ENCODE measurements at places on chromosomes 7 and 10.

DNA sequence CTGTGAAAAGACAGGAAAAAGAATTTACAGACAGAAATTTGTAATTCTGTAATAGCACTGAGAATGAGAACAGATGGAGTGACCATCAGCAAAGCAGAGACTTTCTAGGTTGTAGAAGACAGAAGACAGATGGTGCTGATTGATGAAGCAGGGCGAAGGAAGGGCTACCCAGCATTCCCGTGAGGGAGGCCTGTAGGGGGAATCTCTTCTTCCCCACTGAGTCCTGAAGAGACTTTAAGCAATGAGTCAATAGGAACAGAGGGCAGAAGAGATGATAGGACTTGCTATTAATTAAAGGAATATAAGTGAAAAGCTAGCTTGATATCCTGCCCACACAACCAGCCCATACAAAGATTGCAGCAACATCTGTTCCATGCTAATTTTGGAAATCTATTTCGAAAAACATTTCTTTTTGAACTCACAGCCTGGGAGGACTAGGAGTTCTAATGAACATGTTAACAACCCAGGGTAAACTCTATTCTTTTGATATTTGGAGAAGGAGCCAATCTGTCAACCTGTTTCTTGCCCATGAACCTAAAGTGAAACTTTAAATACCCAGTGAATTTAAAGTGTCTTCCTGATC, 44.1 kb downstream of the RALA start:
- DNase-seq: no peak

- DNase-seq: no peak
Observed at GRCh38 chr10:116810120-116810500, 39.2 kb upstream of the ENO4 start.

DNA sequence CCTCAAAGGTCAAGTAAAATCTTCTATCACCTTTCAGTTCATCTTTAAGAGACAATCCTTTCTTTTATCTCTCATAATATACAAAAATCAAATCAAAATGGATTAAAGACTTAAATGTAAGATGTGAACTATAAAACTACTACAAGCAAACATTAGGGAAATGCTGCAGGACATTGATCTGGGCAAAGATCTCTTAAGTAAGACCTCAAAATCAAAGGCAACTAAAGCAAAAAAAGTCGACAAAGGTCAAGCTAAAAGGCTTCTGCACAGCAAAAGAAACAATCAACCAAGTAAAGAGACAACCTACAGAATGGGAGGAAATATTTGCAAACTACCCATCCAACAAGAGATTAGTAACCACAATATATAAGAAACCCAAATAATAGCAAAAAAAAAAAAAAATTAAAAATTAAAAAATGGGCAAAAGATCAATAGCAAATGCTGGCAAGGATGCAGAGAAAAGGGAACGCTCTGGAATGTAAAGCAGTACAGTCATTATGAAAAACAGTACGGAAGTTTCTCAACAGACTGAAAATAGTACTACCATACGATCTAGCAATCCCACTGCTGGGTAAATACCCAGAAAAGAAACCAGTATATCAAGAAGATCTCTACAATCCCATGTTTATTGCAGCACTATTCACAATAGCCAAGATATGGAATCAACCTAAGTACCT, 41.7 kb downstream of the TNPO3 start:
- DNase-seq: no peak

DNA sequence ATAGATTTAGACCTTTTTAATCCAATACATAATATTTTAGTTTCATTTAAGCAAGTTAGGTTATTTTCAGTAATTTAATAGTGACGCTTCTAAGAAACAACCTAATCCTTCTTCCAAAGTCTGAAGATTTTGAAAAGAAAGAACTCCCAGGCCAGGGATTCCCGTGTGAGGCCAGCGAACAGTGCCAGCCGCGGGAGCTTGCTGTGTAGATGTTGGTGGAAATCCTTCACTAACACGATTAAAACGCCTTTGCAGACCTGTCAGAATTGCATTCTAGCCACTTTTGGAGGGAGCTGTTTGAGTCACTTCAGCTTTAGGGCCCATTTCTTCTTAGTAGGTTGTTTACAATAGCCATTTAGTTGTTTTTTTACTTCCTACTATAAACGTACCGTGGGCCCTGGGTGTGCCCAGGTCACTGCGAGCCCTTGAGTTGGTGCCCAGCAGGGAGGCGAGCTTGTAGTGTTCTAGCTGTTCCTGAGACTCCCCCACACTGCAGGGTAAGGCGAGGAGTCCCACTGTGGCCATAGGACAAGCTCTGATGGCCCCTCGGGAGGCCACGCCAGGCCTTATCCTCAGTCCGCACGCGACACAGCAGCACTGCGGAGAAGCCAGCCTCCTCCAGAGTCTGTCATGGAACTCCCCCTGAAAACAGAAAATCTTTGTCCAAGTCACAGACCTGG, 32.3 kb downstream of the PPP2R2D start:
- DNase-seq: no peak

GRCh38 chr10:126214021-126214420, 174.3 kb downstream of the ADAM12 start:
- DNase-seq: no peak

GRCh38 chr10:125024497-125025234, 82.7 kb downstream of the ZRANB1 start:
- no peak for DNase-seq

GRCh38 chr7:28580665-28581064, 168.3 kb downstream of the CREB5 start:
- no peak for DNase-seq

DNA sequence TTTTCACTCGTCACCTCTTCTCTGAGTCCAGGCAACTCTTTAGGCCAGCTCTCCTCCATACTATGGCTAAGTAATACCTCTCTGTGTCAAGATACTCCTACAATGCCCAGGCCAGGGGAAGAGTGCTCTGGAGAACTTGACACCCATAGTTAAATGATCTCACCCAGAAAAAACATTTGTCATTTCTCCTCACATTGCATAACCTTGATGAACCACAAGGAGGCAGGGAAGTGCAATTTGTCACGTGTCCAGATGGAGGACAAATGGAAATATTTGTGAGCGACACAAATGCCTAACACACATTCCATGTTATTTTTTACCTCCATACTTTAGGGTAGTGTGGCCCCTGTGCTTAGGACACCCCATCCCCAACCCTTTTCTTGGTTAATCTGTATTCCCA, 78.3 kb downstream of the HTR7 start:
- DNase-seq: no peak

GRCh38 chr10:51950996-51951555, 251.7 kb upstream of the CSTF2T start:
- no peak for DNase-seq

DNA sequence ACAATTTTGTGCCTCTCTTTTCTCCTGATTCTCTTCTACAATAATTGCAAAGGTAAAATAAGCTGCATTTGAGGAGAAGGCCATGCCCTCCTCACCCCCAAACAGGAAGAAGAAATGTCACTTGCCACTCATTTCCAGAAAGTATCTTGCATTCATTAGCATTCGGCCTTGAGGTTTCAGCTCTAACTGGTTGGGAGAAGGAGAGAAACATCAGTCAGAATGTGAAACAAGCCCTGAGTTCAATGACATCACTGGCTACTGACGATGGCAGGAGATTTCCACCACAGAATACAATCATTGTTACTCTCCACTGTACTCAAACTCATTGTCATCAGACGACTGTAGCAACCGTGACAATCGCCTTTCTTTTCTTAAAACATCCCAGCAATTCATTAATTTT, 72.8 kb downstream of the PRKCQ start:
- DNase-seq: no peak

DNA sequence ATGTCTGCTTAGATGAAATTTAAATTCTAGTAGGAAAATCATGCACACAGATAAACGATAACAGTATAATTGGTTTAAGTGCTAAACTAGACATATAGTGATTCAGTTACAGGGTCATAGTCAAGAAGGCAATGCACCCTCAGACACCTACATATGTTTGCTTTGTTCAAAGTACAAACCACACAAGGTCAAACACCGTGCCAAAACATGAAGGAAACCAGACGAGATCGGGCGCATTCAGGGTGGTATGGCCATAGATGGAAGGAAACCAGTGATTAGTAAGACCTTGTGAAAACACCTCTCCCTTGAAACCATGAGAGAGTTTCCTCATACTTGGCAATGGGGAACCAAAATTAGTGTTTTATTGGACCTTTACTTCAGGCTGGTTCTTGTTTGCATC, 906.9 kb downstream of the PCDH15 start:
- no peak for DNase-seq

DNA sequence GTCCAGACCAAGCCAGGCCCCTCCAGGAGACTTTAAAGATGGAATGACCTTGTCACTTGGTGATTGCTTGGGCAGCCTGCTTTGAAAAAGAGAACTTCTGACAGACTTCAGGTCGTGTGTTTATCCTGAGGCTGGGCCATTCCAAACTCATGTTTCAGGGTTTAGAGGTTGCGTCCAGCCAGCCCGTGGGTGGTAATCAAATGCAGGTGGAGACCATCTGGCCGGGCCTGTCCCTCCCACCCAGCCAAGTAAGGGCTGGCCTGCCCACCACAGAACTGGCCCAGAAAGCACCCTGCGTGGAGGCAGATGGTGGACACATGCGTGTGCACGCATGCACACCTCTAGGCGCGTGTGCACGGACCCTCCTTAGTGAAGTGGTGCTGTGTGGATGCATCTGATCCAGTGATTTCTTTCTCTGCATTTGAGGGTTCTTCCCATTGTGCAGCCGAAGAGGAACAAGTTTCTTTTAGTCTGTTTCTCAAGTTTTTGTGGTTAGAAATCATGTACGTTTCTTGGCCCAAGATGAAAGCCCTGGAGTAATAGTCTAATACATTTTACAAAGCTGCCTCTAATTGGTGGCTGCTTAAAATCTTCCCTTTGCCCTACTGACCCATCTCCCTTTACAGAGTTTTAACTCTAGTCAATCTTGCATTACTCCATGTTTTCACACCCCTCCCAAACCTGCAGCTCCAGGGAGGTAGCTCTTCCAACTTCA, 43.0 kb downstream of the SUFU start:
- no peak for DNase-seq

DNA sequence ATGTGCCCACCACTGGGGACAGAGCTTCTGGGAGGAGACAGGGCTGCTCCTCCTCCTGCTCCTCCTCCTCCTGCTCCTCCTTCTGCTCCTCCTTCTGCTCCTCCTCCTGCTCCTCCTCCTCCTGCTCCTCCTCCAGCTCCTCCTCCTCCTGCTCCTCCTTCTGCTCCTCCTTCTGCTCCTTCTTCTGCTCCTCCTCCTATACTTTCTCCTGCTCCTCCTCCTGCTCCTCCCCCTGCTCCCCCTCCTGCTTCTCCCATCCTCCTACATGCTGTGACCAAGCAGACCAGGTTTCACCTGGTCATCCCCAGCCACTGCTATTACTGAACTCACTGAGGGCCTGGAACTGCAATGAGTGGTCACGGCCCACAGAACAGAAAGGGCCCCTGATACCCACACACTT, 154.0 kb upstream of the PPP2R2D start:
- DNase-seq: no peak

DNA sequence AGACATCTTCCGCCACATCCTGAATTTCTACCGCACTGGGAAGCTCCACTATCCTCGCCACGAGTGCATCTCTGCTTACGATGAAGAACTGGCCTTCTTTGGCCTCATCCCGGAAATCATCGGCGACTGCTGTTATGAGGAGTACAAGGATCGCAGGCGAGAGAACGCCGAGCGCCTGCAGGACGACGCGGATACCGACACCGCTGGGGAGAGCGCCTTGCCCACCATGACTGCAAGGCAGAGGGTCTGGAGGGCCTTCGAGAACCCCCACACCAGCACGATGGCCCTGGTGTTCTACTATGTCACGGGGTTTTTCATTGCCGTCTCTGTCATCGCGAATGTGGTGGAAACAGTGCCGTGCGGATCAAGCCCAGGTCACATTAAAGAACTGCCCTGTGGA, 1.9 kb downstream of the KCND2 start:
- DNase-seq: no peak

DNA sequence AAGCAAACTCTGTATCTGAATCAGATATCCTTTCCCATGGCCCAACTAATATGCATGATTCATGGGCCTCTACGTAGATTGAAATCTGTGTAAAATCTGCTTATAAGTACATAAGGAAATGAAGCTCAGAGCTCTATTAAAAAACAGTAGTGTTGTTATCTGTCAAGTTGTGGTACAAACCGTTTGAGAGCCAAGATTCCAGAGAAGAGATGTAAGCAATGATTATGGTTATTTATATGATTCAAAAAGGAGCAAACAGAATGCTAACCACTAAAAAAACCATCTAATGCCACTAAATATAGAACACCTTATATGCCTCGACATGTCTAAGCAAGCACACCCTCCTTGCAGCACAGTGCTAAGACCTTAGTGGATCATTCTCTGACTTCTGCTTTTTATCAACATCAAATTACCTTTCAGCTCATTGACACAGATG, 26.6 kb downstream of the RPP38 start:
- no peak for DNase-seq

DNA sequence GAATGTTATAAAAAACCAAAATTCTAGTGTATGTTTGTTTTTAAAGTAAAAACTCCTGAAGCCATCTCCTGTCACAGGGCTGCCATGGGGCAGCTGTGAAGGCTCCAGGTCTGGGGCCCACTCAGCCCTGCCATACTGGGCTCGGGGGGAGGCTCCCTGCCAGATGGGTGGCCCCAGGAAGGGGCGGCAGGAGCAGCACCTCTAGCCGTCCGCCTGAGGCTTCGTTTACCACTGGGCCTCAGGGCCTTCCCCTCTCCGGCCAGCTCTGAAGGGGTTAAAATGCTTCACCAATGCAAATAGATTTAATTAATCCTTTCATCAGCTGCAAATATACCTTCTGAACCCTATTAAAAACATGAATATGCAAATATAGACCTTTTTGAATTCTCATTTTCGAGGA, 139.0 kb downstream of the ELFN1 start:
- DNase-seq: no peak

DNA sequence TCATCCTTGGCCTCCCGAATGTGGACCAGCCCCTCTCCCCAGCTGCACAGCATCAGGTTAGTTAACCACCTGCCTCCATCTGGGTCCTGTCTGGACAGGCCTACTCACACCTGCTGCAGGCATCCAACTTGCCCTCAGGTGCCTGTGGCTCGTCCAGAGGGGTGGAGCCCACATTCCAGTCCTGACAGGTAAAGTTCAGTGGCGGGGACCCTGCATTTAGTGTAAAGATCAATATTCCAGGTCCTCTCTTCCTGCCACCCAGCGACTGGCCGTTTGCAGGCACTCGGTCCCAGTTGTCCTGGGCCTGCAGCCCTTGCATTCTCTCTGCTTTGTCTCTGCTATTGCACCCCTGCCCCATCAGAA, 15.0 kb downstream of the HTRA1 start:
- no peak for DNase-seq

GRCh38 chr7:115306586-115306985, 384.7 kb downstream of the MDFIC start:
- DNase-seq: no peak
